ENCODE measurements at places on chromosomes 5 and 9. TPM values are rescaled to one million over a fixed set of nuclear protein-coding genes. Genes with fewer than 3 reads are reported as not detected.

C6 gene
- total RNA-seq: not detected

RUFY1 gene
- 31.8 TPM for total RNA-seq

GABRB2 gene
- not detected for total RNA-seq

CDH12 gene
- total RNA-seq: not detected

NEUROG1 gene
- not detected for total RNA-seq

ISL1 gene
- not detected for total RNA-seq

PCDHA1 gene
- not detected for total RNA-seq

ADAMTS2 gene
- not detected for total RNA-seq

SPARC gene
- total RNA-seq: 0.66 TPM
